ENCODE measurements at places on chromosomes 4 and X.

GRCh38 chrX:66553973-66554372, 84.9 kb downstream of the EDA2R start:
- H3K4me1 ChIP-seq, result no peaks in the 10 kb centered on the region
- no peak overlapping the region for H3K4me3 ChIP-seq
- no peaks in the 10 kb centered on the region for H3K27me3 ChIP-seq
- no peaks in the 10 kb centered on the region for H3K36me3 ChIP-seq
- no peak for DNase-seq

GRCh38 chr4:70801265-70801809, 38.4 kb downstream of the GRSF1 start:
- no peak overlapping the region for H3K27ac ChIP-seq
- no peaks in the 10 kb centered on the region for H3K27me3 ChIP-seq
- H3K4me3 ChIP-seq, result no peak overlapping the region
- DNase-seq, result no peak

DNA sequence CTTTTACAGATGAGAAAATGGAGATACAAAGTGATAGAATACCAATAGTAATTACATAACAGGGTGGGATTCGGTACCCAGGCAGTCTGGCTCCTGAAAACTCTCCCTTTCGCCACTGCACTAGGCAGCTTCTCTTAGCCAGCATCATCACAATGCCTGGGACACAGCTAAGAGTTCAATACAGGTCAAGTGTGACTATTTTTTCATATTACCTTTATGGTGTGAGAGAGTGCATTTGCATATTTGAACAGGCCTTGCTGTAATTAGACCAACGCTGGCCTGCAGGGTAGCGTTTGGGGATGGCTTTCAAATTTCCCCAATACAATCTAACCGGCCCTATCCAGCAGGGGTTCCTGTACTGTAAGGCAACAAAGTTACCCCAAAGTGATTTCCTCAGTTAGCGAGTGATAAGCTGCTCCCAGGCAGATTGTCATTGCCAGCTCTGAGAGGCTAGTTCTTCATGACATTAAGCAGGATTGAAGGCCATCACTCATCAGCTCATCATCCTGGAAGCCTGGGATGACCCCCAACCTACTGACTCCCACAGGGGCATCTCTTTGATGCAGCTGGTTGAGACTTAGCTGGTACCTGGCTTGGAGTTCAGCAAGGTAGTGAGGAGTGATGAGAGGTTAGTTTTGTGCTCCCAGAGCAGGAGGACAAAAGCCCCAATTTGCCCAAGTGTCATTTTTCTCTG, 836.8 kb upstream of the LCORL start:
- no peaks in the 10 kb centered on the region for H3K36me3 ChIP-seq
- no peaks in the 10 kb centered on the region for H3K4me1 ChIP-seq
- H3K27ac ChIP-seq, result no peak overlapping the region
- no peaks in the 10 kb centered on the region for H3K27me3 ChIP-seq
- DNase-seq, result no peak
- H3K4me3 ChIP-seq, result no peak overlapping the region

- no peak for DNase-seq
- H3K4me1 ChIP-seq, result peaks cover 9% of the 10 kb centered on the region
- no peaks in the 10 kb centered on the region for H3K36me3 ChIP-seq
- H3K4me3 ChIP-seq, result no peak overlapping the region
Measured at GRCh38 chrX:17552044-17552650, 177.1 kb downstream of the NHS start.

DNA sequence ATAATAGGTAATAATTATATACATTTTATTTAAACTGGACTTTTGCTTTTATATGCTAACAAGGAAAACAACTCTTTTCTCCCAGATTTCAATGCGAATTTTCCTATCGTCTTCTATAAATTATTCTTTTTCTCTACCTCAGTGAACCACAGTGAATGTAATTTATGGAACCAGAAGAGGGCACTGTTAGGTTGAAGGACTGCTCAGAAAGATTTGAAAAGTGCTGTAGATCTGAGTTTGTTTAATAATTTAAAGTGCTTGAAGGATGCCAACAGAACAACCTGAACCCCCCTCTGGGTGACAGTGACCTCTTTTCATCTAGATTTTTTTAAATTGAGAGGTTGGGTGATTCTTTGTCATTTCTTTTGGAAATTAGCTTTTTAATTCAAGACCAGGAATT, 54.9 kb downstream of the PHOX2B start:
- no peaks in the 10 kb centered on the region for H3K4me1 ChIP-seq
- no peak overlapping the region for H3K27ac ChIP-seq
- H3K27me3 ChIP-seq, result no peaks in the 10 kb centered on the region
- DNase-seq, result peak; percentile 67

- H3K4me3 ChIP-seq, result no peak overlapping the region
- H3K27ac ChIP-seq, result no peak overlapping the region
- H3K36me3 ChIP-seq, result no peaks in the 10 kb centered on the region
- H3K4me1 ChIP-seq, result no peaks in the 10 kb centered on the region
- no peaks in the 10 kb centered on the region for H3K27me3 ChIP-seq
- DNase-seq, result peak; percentile 16
Measured at GRCh38 chr4:9904976-9905587, 116.2 kb downstream of the SLC2A9 start.

DNA sequence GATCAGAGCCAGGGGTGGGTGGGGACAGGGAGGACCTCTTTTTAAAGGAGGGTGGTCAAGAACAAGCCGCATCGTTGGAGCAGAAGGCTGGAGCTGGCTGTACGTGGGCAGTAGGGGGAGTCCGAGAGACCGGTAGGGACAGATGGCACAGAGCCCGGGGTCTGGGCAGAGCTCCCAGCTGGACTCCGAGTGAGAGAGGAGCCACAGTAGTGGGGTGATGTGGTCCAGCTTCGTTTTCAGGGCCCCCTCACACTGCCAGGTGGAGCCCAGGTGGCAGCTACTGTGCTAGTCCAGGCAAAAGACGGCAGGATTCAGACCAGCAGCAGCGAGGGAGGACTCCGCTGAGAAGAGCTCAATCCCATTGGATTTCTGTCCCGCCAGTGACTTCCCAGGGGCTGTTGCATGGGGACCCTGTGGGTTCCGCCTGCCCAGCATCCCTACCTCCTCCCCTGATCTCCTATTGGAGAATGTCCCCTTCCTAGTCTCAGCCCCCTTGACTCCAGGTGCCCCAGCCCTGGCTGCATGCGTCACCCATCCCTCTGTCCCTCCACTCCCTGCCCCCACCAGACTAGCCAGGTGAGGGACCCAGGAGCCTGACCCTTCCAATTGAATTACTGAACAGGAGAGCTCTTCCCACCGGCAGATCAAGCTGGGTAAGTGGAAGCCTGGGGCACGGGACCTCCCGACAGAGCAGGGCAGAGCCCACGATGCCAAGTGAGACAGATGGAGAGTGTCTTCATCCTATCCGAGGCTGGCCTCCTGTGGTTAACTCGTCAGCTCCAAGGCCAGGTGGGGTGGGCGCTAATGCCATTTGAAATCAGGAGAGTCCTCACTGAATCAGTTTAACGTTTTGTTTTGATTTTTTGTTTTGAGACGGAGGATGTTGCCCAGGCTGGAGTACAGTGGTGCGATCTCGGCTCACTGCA, 2.9 kb downstream of the ARHGAP4 start:
- no peak overlapping the region for H3K4me3 ChIP-seq
- no peak overlapping the region for H3K27ac ChIP-seq
- no peaks in the 10 kb centered on the region for H3K27me3 ChIP-seq
- peak; percentile 57 for DNase-seq
- H3K4me1 ChIP-seq, result peaks cover 7% of the 10 kb centered on the region
- H3K36me3 ChIP-seq, result no peaks in the 10 kb centered on the region

- no peak overlapping the region for H3K27ac ChIP-seq
- no peaks in the 10 kb centered on the region for H3K27me3 ChIP-seq
- no peaks in the 10 kb centered on the region for H3K36me3 ChIP-seq
Measured at GRCh38 chrX:85108165-85108564, 104.5 kb downstream of the APOOL start.

DNA sequence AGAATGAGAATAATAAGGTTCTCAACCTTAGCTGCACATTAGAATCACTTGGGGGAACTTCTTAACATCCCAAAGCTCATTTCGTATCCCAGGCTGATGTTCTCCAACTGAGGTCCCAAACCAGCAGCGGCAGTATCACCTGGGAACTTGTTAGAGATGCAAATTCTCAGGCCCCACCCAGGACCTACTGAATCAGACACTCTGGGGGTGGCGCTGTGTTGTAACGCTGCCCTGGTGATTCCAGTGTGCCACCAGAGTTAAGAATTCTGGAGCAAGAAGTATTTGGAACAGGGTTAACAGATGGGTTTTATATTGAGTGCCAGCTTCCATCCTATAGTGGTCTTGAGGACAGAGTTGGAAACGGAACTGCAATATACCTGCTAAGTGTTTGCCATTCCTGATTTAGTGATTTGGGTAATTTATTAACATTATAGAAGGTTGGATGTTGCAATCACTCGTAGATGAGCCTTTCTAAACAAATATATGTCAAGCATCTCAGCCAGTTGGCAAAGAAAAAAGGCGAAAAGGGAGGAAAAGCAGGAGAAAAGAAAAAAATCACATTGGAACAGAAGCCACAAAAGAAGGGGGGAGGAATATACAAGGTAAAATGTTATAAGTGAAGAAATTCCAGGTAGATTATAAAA, 141.0 kb downstream of the ARX start:
- H3K36me3 ChIP-seq, result no peaks in the 10 kb centered on the region
- no peaks in the 10 kb centered on the region for H3K4me1 ChIP-seq
- H3K27me3 ChIP-seq, result no peaks in the 10 kb centered on the region
- H3K4me3 ChIP-seq, result no peak overlapping the region
- DNase-seq, result no peak
- no peak overlapping the region for H3K27ac ChIP-seq

DNA sequence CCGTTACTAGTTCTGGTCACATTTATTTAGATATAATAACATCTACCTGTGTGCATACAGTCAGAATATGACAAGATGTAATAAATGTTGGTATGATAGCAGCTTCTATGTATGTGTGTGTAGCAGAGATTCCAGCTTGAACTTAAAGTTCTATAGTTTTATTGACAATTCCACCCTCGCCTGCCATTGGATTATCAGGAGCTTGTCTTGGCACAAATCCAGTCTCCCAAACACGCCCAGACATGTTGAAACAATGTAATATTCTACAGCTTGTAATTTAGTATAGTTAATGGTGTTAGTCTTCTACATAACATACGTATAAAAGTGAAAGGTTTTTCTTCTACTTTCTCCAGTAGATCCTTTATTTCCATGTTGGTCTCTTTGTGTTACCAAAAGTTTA, 44.4 kb downstream of the BBS12 start:
- no peak for DNase-seq
- no peak overlapping the region for H3K4me3 ChIP-seq
- no peaks in the 10 kb centered on the region for H3K27me3 ChIP-seq

- H3K36me3 ChIP-seq, result no peaks in the 10 kb centered on the region
- DNase-seq, result no peak
- no peak overlapping the region for H3K4me3 ChIP-seq
- no peaks in the 10 kb centered on the region for H3K4me1 ChIP-seq
Measured at GRCh38 chrX:30679369-30679768, 26.1 kb downstream of the GK start.

- no peaks in the 10 kb centered on the region for H3K36me3 ChIP-seq
- no peak for DNase-seq
- H3K27me3 ChIP-seq, result no peaks in the 10 kb centered on the region
Measured at GRCh38 chrX:85666471-85666870, 287.0 kb upstream of the POF1B start.

DNA sequence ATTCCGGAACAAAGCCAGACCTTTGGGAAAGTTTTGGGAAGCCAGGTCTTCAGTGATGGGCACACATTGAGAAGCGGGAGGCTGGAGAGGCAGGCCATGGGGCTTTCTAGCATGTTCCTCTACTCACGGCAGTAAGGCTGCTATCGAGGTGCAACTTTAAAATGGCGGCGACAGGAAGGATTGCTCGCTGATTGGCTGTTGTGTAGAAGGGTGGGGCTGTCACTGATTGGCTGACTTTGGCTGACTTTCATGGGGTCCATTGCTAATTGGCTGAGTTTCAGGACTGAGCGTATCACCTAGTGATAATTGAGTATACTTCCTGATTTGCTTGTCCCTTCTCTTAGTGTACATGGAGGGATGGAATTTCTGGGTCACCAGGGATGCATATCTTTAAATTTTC, 19.7 kb upstream of the GLOD5 start:
- no peak for DNase-seq
- H3K27ac ChIP-seq, result no peak overlapping the region
- no peaks in the 10 kb centered on the region for H3K4me1 ChIP-seq
- no peaks in the 10 kb centered on the region for H3K27me3 ChIP-seq
- no peaks in the 10 kb centered on the region for H3K36me3 ChIP-seq

- no peaks in the 10 kb centered on the region for H3K4me1 ChIP-seq
- no peak for DNase-seq
- H3K36me3 ChIP-seq, result no peaks in the 10 kb centered on the region
- no peak overlapping the region for H3K4me3 ChIP-seq
- H3K27ac ChIP-seq, result no peak overlapping the region
Measured at GRCh38 chr4:9867751-9868425, 86.5 kb downstream of the DRD5 start.

DNA sequence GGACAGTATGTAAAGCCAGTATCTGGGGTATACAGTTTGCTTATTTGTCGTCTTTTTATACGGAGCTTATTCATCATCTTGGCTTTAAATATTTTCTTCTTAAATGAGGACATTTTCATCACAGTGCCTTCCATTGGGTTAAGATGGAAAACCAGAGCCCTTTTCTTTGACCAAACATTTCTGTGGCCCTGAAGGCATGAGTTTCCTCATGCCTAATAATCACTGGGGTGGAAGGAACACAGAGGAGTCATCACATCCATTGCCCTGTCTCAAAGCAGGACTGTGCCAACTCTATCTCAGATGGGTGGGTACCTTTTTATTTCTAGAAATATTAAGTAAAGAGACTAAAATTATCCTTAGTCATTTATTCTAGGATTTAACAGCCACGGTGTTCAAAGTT, 40.0 kb downstream of the CHRDL1 start:
- no peak overlapping the region for H3K27ac ChIP-seq
- H3K36me3 ChIP-seq, result no peaks in the 10 kb centered on the region
- peaks cover 1% of the 10 kb centered on the region for H3K4me1 ChIP-seq
- peak; percentile 85 for DNase-seq

DNA sequence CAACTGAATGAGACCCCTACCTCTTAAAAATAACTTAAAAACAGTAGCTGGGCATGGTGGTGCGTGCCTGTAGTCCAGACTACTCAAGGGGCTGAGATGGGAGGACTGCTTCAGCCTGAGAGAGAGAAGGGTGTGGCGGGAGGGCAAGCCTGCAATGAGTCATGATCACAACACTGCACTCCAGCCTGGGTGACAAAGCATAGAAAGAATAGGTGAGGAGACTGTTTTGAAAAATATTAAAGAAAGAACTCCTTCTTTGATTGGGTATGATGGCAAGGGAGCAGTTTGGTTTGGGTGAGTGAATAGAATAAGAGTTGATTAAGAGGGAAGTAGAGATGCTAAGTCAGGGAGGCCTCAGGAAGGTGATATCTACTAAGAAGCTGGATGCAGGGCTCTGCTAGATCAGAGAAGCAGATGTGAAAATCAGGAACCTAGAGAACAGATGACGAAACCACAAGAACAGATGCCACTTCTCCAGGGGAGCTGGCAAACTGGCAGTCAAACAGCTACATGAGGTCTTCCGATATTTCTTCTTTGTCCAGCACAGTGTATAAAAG, 318.6 kb downstream of the OPHN1 start:
- H3K27ac ChIP-seq, result no peak overlapping the region
- no peaks in the 10 kb centered on the region for H3K36me3 ChIP-seq
- no peak overlapping the region for H3K4me3 ChIP-seq
- DNase-seq, result peak; percentile 40
- no peaks in the 10 kb centered on the region for H3K27me3 ChIP-seq
- no peaks in the 10 kb centered on the region for H3K4me1 ChIP-seq

Data from fibroblast of lung (primary cell).